ENCODE measurements at places on chromosomes 11 and 22.

GRCh38 chr11:68099474-68100405 lies 21.4 kb downstream of the CHKA start:
- peak; percentile 75 for DNase-seq

DNA sequence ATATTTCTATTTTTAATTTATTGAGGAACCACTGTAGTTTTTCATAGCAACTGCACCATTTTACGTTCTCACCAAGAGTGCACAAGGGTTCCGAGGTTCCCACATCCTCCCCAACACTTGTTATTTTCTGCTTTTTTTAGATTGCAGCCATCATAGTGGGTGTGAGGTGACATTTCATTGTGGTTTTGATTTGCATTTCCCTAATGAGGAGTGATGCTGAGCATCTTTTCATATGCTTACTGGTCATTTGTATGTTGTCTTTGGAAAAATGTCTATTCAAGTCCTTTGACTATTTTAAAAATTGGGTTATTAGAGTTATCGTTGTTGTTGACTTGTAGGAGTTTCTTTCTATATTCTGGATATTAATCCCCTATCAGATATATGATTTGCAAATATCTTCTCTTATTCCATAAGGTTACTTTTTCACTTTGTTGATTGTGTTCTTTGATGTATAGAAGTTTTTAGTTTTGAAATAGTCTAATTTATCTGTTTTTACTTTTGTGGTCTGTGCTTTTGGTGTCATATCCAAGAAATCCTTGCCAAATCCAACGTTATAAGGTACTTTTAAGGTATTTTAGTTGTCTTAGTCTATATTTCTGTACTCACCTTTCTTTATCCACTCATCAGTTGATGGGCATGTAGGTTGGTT lies 9.0 kb downstream of the NEAT1 start:
- no peak for DNase-seq

DNA sequence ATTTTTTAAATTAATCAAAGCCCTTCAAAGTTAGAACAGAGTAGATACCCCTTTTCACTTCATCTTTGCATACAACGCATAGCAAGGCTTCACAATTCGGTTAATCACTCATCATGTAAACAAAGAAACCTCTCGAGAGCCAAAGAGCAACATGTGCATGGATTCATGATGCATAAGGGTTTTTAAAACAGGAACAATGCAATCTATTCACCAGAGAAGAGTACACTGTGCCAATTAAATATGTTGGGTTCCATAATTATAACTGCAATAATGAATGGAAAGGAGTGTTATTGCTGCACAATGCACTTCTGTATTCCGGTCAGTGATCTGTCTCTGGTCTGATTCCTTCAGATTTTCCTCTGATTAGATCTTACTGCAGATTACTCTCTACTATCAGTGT lies 45.3 kb downstream of the CADM1 start:
- no peak for DNase-seq

GRCh38 chr11:128299132-128299726 lies 288.1 kb downstream of the ETS1 start:
- DNase-seq: no peak

DNA sequence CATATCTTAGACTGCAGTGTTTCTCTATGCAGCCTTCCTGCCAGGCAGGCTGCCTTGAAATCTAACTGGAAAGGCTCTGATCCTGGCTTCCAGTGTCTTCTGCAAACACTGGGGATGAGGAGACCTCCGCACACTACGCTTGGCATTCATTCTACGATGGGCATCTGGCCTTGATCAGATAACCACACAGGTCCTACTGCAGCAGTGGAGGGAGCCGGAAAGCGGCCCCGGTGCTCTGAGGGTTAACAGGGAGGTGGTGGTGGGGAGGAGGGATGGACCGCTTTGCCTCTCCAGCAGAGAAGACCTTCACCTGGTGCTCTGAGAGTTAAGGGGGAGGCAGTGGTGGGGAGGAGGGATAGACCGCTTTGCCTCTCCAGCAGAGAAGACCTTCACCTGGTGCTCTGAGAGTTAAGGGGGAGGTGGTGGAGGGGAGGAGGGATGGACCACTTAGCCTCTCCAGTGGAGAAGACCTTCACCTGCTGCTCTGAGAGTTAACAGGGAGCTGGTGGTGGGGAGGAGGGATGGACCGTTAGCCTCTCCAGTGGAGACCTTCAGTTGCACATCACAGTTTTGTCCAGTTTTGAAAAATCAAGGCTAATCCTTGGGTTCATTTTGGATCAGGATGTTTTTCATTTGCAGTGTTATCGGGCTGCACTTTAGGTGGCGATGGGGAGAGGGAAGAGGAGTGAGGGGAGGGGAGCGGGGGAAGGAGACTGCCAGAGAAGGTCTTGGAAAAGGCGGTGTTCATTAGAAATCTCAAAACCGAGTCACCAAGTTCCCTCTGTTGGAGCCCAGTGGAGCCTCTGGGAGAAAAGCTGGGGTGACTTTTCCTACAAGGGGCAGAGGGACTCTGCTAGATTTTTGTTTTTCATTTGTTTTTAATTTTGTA lies 5.6 kb downstream of the GAL start:
- DNase-seq: no peak

DNA sequence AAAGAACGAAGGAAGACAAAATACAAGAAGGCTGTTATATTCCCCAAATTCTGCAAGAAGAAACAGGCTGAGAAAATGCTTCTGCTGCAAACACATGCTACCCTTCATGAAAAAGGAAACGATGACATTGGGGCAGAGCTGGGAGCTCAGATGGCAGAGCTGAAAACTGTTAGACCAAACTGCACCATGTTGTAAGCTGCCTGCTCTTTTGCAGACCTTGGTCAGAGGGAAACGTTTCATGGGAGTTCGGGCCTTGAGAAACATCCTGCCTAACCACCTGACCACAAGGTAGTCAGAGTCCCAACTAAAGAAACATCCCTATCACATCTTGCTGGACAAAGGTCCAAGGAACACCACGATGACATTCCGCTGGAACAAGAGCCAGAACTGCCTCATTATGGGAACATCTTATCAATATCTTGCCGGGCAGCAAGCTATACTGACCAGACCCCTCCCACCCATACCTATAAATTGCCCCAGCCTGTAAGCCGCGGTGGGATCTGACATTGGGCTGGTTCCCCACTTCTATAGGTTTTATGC lies 110.7 kb upstream of the CTSC start:
- no peak for DNase-seq

DNA sequence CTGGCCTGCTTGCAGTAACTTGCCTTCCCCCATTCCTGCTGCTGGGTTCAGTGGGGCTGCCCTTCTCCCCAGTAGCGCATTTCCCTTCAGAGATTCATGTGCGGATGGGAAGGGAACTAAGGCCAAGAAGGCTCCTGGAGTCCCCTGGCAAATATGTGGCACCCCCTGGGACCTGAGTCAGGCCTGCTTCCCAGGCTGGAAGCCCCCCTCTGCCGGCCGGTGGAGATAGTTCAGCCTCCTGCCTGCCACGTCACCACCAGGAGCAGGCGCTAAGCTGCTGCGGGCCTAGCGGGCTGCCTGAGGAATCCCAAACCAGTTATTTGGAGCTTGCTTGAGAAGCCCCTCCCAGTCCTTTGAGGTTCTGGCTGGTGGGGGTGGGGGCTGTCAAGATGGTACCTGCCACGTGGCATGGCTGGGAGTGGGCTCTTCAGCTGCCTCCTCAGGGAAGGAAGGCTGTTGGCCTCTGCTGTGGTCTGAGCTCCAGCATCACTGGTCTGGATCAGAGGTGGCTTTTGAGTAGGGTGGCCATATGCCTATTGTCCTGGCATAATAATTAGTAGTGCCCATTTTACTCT lies 2.0 kb downstream of the SERPINH1 start:
- DNase-seq: no peak

DNA sequence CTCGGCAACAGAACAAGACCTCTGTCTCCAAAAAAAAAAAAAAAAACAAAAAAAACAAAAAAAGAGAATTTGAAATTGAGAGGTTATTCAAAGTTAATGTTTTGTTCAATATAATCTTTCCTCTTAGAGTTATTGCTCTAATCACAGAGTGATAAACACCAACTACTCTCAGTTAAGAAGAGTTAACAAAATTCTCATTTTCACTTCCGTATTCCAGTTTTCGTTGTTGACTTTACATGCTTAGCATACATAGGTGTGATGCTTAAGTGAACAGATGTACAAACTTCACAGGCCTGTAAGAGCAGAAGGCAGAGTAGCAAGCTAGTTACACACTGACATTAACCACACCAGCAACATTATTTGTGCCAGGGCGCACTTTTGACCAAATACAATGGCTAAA lies 12.3 kb downstream of the EIF4ENIF1 start:
- DNase-seq: no peak

DNA sequence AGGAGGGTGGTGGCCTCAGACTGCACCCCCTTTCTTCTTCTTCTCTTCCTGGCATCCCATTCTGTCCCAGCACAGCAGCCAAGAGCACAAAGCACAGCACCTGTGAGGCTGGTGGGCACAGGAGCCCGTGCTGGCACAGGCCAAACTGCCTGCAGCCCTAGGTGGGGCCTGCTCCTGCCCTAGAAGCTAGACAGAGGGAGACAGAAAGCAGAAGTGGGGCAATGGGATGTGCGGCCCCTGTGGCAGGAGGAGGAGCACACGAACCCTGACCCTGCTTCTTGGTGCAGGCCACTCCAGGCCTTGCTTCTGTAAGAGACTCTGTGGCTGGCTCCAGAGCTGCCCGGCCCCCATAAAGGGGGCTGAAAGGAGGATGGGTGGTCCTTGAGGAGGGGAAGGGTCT lies 3.9 kb upstream of the PTS start:
- DNase-seq: no peak

GRCh38 chr11:65569973-65570918 lies at the start of gene ZNRD2:
ZNRD2 (plus strand) TSS chr11:65570477; CDS start chr11:65570492, 15 bp downstream.
- peak; percentile 96 for DNase-seq

DNA sequence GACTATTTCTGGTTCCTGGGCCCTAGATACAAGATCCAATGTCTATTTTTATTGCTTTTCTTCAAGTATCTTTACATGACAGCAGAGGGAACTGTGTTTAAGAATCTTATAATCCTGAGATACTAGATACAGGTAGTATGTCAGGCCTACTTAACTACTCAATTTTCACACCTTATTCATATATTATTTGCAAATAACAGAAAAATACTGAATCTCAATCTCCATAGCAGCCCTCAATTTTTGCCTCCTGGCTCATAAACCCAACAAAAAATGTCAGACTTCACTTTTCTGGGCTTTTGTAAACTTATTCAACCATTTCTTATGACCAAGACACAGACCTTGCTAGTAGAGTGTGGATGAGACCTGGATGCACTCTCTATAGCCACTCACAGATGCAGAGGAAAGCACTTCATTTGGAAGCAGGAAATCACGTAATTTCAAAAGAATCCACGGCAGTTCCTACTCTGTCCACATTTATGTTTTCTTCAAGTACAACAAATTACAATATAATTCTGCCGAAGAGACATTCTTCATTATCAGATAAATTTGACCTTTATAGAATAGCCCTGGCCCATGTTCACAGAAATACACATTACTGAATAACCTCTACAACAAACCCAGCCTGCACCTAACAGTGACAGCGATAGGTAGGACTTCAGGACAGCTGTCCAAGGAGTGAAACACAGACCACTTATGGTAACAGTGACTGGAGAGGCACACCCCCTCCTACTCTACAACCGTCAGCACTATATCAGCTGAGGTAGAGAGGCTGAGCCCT lies 62.0 kb upstream of the YPEL1 start:
- no peak for DNase-seq

- peak; percentile 31 for DNase-seq
These were observed 104.8 kb downstream of the NECTIN1 start for GRCh38 chr11:119624102-119624615.

DNA sequence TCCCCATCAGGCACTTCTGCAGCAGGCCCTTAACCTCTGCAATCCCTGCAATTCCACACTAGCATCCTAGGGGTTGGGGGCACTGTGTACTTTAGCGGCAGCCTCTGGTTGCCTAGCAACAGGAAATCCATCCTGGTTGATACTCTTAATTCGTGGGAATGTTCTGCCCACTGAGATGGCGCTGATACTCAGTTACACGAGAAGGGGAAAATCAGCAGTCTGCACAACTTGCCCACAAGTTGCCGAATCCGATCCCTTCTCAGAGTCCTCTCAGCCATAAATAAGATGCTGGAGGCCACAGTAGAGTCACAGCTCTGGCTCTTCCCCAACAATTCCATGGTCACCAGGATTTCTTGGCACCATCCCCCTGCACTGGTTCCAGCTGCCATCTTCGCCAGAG lies 57.6 kb upstream of the CRYBB3 start:
- peak; percentile 31 for DNase-seq

DNA sequence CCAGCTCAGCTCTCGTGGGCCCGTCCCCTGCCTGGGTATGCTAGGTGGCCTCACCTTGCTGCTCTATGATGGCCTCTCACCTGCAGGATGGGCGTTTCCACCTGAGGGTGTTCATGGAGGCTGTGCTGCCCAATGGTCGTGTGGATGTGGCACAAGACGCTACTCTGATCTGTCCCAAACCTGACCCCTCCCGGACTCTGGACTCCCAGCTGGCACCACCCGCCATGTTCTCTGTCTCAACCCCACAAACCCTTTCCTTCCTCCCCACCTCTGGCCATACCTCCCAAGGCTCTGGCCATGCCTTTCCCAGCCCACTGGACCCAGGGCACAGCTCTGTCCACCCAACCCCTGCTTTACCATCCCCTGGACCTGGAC lies 2.1 kb downstream of the ZP1 start:
- no peak for DNase-seq

- peak; percentile 57 for DNase-seq
These were observed 2.9 kb downstream of the SMARCB1 start for GRCh38 chr22:23789638-23790037.

DNA sequence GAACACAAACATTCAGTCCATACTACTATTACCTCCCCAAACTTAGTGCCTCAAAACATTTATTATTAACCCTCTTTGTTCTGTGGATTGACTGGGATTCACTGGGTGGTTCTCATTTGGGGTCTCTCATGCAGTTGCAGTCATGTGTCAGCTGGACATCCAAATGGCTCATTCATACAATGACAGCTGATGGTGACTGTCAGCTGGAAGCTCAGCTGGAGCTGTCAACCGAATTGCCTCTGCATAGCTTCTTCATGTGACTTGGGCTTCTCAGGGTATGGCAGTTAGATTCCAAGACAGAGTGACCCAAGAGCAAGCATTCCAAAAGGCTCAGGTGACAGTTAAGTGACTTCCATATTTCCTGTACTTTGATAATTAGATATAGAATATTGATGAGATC lies 85.2 kb downstream of the CCDC34 start:
- DNase-seq: no peak

DNA sequence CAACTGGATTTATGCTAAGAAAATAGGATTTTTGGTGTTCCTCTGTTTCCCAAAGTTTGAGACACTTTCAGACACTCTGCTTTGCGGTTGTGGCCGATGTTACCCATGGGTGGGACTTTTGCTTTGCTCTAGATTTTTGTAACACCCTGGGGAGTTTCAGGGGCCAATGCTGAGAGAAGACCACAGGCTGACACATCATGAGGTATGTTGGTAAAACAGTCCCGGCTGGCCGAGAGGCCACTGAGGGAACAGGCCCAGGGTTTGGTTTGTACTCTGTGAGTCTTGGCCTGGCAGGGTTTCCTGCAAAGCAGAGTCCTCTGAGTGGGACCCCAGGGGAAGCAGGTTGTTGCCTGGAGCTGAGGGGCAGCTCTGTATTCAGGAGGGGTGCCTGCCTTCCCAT lies 78.5 kb upstream of the PITPNB start:
- peak; percentile 1 for DNase-seq

- no peak for DNase-seq
These were observed 142.3 kb upstream of the MTNR1B start for GRCh38 chr11:92827132-92827531.

- no peak for DNase-seq
These were observed 5.3 kb downstream of the USP47 start for GRCh38 chr11:11847082-11847481.

All from BE2C (cell line).